Cortex of kidney (tissue), 1 donor: ENCODE measurements at places on chromosomes 1 and 21.

DNA sequence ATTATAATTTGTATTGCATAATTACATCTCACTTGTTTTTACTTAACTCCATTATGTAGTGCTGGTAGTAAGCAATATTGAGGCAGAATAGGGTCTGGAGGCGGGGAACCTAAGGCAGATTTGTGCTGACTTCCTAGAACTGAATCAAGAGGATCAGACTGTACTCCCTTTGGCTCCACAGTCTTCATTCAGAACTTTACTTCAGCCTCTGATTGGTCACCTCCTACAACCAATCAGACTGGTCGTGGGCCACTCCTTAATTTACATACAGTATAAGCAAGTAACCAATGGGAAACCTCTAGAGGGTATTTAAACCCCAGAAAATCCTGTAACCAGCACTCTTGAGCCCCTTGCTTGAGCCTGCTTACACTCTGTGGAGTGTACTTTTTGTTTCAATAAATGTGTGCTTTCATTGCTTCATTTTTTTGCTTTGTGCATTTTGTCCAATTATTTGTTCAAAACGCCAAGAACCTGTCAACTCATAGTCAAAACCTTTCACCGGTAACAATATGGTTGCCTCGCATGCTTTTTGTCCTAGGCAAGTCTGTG, 31.6 kb downstream of the ZBTB8OS start:
- DNase-seq: no peak

- no peak for DNase-seq
These were observed 74.2 kb downstream of the PTPRC start for GRCh38 chr1:198713081-198713480.

DNA sequence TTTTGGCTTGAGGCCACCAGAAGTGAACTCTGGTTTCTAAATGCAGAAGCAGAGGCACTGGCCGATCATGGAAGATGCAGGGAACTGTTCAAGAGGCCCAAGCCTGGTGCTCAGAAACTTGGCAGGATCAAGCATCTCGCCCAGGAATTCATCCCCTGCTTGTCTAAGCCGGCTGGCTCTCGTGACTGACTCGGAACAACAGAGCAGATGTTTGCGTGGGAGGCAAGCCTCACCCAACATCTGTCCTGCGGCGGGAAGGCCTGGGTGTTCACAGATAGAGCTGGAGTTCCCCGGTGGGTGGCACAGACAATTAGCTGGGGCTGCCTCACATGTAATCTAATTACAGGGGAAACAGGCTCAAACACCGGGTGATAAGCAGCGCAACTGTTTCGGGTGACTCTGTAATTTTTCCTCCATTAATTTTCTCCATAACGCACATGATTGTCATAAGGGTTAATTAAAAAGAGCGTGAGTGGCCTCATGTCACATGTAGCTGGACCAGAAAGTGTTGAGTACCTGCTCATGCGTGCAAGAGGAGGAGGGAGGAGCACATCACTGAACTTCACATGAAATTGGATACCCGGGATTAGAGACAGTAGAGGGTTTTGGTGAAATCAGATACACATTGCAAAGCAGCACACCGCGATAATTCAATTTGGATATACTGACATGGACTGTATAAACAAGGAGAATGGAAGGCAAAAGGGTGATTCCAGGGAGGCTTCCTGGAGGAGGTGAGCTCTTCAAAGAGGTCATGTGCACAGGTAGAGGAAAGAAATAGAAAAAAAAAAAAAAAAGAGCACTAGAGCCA, 180.0 kb downstream of the ETS2 start:
- no peak for DNase-seq

- no peak for DNase-seq
These were observed 42.4 kb downstream of the ATP6V1G3 start for GRCh38 chr1:198498103-198498385.

DNA sequence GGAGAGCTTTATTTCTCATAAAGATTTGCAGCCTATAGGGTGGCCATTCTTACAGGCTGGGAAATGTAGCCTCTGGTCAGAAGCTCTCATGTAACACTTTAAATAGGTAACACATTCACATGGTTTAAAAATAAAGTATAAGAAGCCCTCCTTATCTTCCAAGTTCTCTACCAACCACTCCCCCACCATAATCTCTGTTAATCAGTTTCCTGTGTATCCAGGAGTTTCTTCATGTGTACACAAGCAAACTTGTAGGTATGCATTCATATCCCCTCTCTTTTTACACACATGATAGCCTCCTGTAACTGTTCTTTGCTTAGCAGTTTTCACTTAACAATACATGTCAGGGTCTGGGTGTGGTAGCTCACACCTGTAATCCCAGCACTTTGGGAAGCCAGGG, 4.9 kb upstream of the STMN1 start:
- DNase-seq: no peak

- DNase-seq: no peak
These were observed 8.1 kb upstream of the INAVA start for GRCh38 chr1:200886594-200886993.

GRCh38 chr1:67103548-67103947, 31.2 kb downstream of the C1orf141 start:
- DNase-seq: no peak

GRCh38 chr1:8006037-8006963, 19.8 kb downstream of the ERRFI1 start:
- DNase-seq: no peak

DNA sequence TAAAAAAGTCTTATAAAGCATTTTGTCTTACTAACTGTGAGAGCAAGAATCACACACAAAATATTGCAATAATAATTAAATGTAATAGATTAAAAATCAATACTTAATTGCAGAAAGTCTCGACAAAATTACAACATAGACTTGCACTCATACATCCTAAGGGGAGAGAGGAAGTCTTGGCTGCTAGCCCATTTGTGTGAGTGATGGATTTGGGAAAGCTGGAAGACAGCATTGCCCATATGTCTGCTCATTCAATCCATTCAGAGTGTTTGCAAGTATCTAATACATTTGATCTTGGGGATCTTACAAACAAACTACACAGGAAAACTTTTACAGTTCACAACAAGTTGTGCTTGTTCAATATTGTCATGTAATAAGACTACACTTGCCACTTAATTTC, 140.5 kb downstream of the COL11A1 start:
- no peak for DNase-seq

GRCh38 chr1:203652724-203653461, 26.3 kb downstream of the ATP2B4 start:
- no peak for DNase-seq

- no peak for DNase-seq
These were observed 26.0 kb upstream of the SLC6A9 start for GRCh38 chr1:44057293-44057692.
